Left hindlimb (tissue), 1 donor: ENCODE measurements at places on chromosomes 6 and 20.

DNA sequence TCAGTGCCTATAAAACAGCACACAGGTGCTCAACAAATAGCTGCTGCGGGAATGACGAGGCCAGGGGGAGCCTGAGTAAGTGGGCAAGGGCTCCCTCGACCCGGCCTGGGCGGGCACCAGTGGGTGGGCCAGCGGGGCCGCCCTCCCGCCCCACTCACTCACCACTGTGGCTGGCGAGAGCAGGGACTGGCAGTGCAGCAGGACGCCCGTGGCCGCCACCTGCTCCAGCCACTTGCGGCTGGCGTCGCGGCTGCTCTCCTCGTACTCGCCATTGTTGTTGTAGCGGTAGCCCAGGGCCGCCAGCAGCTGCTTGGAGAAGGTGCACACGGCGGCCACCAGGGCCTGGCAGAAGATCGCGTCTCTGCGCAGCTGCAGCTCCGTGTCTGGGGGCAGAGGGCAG is 191.5 kb downstream of the PREX1 start:
- DNase-seq, result no peak

GRCh38 chr20:58597249-58597891 is 53.7 kb upstream of the STX16 start:
- DNase-seq, result peak; percentile 93

DNA sequence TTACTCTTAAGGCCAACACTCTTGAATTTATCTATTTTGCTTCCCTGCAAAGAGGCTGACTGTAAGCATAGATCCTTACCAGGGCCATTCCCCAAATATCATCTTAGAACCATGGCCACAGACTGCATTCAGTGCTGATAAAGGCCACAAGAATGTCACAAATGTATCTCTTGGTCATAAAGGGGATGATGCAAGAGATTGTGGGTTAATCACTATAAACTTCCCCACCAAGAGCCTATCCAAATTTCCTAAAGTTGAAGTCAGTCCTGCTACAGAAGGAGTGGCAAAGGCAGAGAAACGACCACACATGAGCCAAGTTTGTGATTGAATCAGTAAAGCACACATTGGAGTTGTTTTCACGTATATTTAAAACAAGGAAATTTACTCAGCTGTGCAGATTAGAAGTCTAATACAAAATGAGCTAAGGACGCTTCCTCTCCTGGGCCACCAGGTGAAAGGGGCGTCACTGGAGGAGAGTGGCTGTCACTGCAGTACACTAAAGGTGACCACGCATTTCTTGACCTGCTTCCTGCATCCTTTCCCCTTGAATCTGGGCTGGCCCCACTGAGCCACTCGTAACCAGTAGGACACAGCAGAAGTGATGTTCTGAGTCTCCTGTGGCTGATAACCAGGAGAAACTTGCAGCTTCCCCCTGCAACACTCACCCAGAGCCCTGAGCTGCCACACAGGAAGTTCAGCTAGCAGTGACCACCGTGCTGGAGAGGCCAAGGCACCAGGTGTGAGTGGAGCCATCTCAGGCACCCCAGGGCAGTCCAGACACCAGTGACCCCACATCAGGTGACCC is 181.9 kb downstream of the SYNDIG1 start:
- no peak for DNase-seq

GRCh38 chr6:36805096-36805797 is 34.0 kb downstream of the CPNE5 start:
- no peak for DNase-seq

GRCh38 chr6:44534291-44534690 is 146.8 kb downstream of the CDC5L start:
- no peak for DNase-seq

DNA sequence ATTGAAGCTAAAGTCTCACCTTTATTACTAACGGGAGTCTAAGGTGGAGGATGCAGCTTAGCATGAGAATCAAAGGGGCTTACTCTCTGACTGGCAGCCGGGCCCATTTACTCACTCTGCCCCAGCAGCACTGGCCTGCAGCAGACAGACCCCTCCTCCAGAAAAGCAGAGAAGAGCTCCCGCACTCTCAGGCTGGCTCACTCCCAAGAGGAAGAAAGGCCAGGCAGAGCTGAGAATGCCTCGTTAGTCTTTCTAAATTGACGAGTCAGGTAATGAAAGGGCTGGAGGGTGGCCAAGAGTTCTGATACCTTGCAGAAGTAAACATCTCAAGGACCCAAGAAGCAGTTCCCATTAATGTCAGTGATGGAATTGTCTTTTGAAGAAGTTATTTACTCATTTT is 44.5 kb upstream of the IL20RA start:
- no peak for DNase-seq

DNA sequence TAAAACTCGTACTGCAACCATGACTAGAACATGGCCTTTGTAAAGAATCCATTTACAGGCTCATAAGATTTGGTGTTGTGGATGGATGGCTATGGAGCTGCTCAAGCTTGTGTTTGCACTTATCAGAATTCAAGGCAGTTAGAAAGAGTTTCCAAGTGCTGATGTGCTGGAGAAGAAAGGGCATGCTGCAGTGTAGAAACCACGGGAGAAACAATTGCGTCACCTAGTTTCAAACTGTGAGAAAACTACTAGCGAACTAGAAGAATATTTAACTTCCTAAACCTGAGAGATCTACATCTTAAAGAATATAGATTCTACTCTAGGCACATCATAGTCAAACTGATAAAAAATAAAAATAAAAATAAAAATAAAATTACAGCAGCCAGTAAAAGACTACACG is 116.2 kb downstream of the SGK1 start:
- DNase-seq, result no peak

GRCh38 chr6:85669735-85670194 is 27.1 kb upstream of the SYNCRIP start:
- DNase-seq, result no peak

DNA sequence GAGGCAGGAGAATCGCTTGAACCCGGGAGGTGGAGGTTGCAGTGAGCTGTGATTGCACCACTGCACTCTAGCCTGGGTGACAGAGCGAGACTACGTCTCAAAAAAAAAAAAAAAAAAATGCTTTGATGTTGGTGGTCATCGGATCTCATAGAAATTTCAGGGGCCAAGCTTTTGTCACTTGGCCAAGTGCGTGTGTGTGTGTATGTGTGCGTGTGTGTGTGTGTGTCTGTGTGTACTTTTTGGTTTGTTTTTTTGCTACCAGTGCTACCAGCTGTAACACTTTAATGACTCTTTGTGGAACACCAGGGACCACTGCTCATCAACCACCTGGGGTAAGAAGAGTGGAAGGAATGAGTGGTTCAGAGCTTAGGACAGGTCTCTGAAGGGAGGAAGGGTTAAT is 49.7 kb downstream of the TRAF3IP2 start:
- DNase-seq, result no peak

DNA sequence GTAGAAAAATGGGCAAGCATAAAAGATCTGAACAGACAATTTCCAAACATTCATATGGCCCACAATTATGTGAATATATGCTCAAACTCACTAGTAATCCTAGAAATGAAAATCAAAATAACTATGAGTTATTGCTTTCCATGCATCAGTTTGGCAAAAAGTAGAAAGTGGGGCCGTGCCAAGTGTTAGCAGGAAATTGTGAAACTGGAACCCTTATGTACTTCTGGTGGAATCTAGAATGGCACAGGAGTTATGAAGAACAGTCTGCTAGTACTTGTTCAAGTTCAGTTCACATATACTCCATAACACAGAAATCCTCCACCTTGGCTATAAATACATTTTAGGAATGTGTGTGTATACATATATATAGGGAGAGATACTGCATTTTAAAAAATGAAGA is 89.8 kb downstream of the EYA2 start:
- no peak for DNase-seq

DNA sequence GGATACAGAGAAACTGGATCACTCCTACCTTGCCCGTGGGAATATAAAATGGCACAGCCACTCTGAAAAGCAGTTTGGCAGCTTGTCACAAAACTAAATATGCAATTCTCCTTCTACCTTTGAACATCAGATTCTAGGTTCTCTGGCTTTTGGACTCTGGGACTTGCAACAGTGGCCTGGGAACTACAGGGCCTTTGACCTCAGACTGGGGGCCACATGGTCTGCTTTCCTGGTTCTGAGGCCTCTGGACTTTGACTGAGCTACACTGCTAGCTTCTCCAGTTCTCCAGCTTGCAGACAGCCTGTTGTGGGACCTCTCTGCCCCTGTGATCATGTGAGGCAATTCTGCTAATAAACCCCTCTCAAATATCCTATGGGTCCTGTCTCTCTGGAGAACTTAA is 168.8 kb downstream of the CDH26 start:
- DNase-seq, result no peak

DNA sequence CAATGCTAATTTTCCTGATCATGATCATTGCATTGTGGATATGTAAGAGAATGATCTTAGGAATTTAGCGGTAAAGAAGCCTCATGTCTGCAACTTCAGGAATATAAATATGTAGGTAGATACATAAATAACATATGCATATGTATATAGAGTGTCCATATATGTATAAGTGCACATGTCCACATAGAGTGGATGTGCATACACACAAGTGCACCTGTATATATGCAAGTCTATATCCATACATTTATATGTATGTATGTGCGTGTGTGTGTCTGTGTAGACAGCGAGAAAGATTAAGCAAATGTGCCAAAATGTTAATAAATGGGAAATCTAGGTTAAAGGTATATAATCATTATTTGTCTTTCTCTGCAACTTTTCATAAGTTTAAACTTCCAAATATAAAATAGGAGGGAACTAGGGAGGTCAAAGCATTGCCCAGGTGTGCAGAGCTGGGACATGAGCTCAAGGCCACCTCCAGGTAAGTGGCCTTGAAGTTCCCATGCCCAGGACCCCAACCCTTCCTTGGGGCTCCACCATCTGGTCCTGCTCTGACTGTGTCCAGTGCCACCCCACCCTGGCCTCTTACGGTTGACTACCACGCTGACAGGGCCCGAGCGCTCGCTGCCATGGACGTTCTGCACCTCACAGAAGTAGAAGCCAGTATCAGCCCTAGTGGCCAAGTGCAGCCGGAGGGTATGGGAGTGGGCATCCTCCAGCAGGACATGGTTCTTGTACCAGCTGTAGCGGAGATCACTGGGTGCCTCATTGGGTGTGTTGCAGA is 9.6 kb downstream of the SIGLEC1 start:
- no peak for DNase-seq

- DNase-seq, result no peak
Measured at GRCh38 chr6:165266191-165266590, 43.2 kb downstream of the C6orf118 start.

DNA sequence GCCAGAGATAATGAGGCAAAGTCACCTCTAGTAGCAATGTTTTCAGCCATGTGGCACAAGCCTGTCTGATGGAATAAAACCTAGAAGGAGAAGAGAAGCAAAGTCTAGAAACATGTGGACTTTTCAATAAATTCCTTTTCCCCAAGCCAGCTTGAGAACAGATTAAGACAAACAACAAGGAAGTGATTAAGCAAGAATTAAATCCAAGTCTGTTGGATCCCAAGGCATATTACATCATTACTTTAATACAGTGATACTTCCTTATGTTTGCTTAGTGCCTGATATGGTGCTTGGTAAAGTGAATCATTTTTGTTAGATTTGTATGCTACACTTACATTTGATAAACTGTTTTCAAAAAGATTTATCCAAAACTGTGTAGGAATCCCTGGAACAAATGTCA is 260.3 kb upstream of the FAM83B start:
- DNase-seq, result no peak

GRCh38 chr6:138652824-138653223 is 120.7 kb upstream of the CCDC28A start:
- DNase-seq, result no peak

- no peak for DNase-seq
Measured at GRCh38 chr20:2365666-2366065, 15.0 kb upstream of the TGM6 start.

GRCh38 chr6:108163644-108164542 is 1.9 kb upstream of the NR2E1 start:
- DNase-seq, result no peak

GRCh38 chr6:123632641-123633040 is 4.1 kb downstream of the TRDN start:
- DNase-seq, result no peak

GRCh38 chr6:4853782-4854511 is 77.7 kb downstream of the CDYL start:
- no peak for DNase-seq

DNA sequence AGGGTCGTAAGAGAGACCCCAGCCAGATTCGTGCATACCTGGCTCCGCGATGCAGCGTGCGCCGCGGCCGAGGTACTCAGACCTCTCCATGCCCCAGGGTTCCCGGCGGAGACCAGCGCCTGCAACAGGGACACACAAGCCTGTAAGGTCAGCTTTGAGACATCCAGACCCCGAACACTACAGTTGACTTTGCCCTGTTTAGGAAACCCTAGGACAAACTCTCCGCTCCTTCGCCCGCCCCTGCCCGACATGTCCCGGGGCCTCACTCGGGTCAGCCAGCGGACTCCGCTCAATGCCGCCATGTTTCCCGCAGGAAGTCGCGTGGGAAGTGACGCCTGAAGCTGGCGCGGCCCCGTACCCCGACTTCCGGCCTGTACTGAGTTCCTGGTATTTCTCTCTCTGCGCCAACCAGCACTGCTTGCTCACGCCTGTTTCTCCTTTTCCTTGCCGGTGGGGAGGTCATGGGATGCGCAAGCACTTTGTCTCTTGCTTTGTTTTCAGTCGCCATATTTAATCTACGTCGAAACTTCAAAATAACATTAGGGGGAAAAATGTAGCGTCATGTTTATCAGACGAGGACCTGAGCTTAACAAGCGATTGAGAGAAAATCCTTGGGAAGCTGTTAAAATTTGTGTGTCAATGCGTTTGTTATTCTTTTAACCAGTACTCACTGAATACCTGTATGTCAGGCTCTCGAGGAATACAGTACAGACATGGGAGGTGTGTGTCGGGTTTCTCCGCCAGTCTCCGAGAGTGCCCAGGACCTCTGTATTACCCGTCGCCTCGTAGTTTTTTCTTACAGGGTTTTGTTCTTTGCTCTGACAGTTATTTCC is at the start of gene IDH3B:
Gene IDH3B, minus strand, starts transcription at position 330 of the 833 bp plus-strand sequence. Its CDS starts 28 bp downstream, at position 302.
- peak; percentile 95 for DNase-seq

DNA sequence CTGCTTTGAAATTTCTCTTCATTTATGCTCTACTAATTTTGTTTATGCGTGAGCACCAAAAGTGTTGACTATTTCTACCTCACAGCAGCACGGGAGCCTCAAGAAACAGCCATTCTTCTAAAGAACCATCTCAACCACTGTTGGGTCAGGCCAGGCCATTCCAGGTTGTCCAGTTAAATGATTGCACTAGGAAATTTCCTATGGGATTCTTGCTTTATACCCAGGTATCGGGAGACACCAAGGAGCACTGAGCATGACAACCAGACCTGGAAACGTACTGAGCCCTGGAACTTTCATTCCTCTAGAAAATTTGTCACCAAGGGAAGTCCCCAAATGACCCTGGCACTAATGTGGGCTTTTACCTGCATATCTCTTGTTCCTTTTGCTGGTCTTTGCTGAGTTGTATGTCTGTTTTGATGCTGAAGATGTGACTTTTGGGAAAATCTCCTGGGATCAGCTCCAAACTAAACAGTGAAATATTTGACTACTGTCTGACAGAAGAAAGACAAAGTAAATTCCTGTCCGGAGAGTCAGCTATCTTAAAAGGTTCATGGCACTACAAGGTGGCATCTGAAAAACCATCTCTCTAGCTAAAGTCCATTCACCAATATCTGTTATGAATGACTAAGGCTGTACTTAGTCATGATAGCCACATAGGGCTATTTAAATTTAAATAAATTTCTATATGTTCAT is 70.5 kb downstream of the SNAP25 start:
- DNase-seq, result no peak

GRCh38 chr6:24775520-24776058 is 852 bp downstream of the GMNN start:
- no peak for DNase-seq
